ENCODE measurements at places on chromosomes 5 and 9. TPM values are rescaled to one million over a fixed set of nuclear protein-coding genes. Genes with fewer than 3 reads are reported as not detected.

Gene SEMA5A
- 27.5 TPM for polyA plus RNA-seq

Gene POU5F2
- 0.08 TPM for polyA plus RNA-seq

GRCh38 chr5:38562444-38563210, 6.2 kb upstream of the LIFR start:
- no peak for DNase-seq

Gene TMEM174
- not detected for polyA plus RNA-seq

GRCh38 chr5:156479849-156480248, 152.9 kb downstream of the SGCD start:
- DNase-seq = peak; percentile 32

Gene SEC16A
- polyA plus RNA-seq = 38.4 TPM

DNA sequence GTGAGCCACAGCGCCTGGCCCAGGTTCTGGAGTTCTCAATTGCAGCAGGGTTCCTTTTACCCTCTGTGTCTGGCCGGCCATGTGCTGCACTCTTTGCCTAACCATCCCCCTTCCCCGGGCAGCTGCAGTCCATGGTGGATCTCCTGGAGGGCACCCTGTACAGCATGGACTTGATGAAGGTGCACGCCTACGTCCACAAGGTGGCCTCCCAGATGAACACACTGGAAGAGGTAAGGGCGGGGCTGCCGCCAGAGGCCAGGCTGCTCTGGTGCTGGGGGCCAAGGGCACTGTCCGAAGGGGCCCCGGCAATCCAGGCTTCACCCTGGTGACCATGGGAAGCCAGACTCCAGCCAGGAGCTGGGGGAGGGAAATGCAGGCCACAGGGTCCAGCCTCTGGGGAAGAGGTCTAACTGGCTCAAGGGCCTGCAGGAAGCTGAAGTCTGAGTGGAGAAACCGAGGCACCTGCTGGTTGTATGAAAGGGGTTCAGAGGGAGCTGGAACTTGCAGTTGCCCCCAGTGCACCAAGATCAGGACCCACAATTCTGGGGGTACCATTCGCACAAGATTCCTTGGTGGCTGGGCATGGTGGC, 18.1 kb downstream of the OLFML2A start:
- no peak for DNase-seq

DNA sequence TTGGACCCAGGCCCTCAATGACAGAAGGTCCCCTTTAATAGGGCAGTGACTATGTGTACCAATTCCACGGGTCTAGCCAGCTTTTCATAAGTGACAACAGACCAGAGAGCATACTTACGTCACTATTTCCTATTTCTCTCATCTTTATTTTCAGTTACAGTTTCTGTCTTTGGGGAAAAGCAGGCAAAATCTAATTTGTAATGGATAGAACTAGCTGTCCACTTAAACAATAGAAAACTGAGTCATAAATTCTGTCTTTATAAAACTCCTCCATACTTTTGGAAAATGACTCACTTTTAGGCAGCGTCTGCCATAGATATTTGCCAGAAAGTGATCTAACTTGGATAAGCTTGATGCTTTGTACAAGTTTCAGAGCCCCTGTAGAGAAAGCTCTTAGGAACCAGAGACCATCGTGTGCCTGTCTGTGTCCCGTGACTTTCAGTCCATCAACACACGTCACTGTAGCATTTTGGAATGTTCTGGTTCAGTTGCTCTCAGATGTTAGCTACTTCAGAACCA, 101.9 kb downstream of the F2RL2 start:
- peak; percentile 87 for DNase-seq

DNA sequence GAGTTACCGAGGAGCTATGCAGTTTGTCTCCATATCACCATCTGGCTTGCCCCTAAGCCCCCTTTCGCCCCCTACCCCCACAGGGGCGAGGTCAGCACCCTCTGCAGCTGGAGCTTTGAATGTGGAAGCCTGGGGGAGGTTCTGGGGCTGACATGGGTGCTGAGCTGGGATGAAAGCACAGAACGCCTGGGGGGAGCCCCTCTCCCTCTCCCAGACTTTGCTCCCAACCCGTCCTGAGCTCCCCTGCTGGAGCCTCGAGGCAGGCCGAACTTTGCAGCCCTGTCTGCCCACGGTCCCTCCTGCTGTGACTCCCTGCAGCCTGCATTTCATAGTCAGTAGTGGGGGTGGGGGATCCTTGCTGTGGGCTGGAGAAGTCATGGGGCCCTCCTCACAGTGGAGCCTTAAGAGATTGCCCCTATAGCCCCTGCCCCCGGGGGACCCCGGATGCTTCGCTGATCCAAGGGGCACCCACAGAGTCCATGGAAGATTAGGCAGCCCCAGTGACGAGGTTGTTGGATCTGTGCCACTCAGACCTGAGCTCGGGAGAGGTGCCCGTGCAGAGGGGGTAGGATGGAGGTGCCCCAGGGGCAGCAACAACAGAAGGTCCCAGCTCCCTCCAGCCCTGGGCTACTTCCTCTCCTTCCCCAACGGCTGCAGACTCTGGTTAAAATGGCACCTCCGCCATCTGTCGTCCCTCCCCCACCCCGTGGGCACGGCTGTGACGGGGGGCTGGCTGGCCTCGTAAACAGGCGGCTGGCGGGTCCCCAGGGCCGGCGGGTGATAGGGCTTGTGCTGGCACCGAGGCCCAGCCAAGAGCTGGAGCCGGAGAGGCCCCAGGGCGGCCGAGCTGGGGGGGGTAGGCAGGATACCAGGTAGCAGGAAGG, 162.0 kb downstream of the C9orf50 start:
- peak; percentile 40 for DNase-seq

Gene PCDH1
- 18.8 TPM for polyA plus RNA-seq

GRCh38 chr9:98523231-98523901, 185.4 kb downstream of the GABBR2 start:
- no peak for DNase-seq

Gene OR13C2
- not detected for polyA plus RNA-seq

Gene PCDHA13
- polyA plus RNA-seq = 0.21 TPM

DNA sequence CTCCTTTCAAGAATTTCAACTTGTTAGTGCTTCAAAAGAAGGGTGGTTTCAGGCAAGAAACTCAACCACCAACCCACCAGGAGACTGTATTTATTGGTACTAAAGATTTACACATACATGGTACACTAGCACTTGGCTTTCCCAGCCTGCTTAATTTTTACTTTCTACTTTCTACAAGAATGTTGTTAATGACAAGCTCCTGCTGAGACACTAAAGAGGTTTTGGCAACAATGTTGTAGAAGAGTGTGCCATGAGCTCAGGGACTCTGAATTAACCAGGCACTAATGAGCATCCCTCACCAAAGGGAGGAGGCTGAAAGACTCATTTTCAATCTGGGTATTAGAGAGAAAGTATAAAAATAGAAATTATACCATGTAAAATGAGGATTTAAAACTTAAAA, 195.0 kb downstream of the KIAA0825 start:
- no peak for DNase-seq

DNA sequence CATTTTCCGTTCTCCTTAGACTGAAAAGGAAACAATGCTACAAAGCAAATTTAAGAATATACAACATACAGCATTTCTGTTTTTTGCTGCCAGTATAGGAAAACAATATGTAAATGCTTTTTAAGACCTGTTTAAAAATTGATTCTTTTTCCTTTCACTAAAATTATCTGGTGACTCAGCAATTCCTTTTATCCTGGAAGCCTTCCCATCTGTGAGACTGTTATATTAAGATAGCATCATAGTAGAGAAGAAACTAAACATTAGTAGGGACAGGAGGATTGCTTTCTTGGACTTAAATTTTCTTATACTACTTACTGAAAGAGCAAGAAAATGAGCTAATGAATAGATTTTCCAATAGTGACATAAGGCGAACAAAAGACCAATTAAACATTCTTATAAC, 30.0 kb upstream of the GPR21 start:
- DNase-seq = no peak

Gene TTC16
- 0.04 TPM for polyA plus RNA-seq

Gene ZCCHC7
- 11.0 TPM for polyA plus RNA-seq

Gene HTR4
- not detected for polyA plus RNA-seq

Gene CTNND2
- polyA plus RNA-seq = 0.66 TPM

All from hindlimb muscle (tissue), 1 donor.